ENCODE measurements at places on chromosomes 2 and 18.

- no peak for DNase-seq
These were observed 30.2 kb downstream of the MCFD2 start for GRCh38 chr2:46885376-46885775.

GRCh38 chr2:17181051-17181752 is 337.0 kb downstream of the RAD51AP2 start:
- no peak for DNase-seq

DNA sequence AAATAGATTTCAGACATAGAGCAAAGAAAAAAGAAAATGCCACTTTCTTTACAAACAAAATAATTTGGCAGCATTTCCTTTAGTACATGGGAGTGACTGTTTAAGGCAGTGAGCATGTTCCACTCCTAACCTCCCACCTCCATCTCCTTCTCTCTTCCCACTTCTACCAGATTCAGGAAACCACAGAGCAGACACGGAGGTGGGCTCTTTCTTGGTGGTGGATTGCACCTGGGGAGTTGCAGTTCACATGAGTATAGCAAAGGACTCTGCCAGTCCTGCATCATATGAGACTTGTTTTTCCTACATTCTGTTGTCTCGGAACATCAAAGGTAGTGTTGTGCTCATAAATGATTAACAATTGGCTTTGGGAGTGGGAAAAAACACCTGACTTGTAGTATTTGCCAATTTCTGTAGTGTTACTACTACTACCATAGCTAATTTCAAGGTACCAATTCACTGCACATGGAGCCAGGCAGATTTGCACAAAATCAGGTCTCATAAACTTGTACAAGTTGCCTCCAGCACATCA is 137.2 kb downstream of the SPP2 start:
- no peak for DNase-seq

DNA sequence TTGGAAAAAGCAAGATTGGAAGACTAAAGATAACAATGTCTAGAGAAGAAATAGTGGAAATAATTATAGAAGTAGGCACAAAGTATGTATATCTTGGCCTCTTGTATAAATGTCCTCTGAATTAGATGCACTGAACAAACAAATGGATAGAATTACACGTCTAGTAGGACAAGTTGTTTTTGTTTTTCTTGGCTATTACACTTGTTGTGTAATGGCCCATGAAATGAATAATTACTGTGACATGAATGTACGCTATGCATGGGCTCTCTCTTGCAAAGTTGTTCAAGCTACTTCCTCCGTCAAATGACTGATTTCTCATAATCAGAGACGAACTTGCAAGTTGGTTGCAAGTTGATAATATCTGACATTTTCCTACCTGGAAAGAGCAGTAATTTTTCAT is 126.2 kb downstream of the PDE1A start:
- no peak for DNase-seq

GRCh38 chr2:135728064-135728743 is 13.5 kb upstream of the UBXN4 start:
- no peak for DNase-seq

- DNase-seq, result no peak
These were observed 15.2 kb downstream of the CAPG start for GRCh38 chr2:85394976-85395375.

- no peak for DNase-seq
These were observed 89.4 kb downstream of the CELF4 start for GRCh38 chr18:37476182-37476581.

GRCh38 chr2:235283246-235283645 is 210.6 kb upstream of the AGAP1 start:
- no peak for DNase-seq

- no peak for DNase-seq
These were observed 286.9 kb downstream of the CTNNA2 start for GRCh38 chr2:79799729-79800128.

- DNase-seq, result no peak
These were observed 1029.1 kb upstream of the KLHL29 start for GRCh38 chr2:22355816-22356433.

DNA sequence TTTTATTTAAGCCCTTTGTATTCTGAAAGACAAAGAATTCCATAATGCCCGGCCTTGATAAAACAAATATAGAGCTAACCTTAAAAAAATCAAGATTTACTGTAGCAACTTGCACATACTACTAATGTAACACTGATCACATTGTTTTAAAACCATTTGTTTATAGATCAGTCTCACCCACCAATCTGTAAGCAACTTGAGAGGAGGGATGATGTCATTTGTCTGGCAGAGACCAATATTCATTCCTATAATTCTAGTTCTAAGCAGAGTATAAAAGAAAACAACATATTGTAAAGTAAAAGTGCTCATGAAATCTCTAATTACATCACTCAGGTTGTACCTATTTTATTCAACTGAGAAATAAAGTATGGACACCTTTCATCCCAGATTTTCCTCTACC is 380.6 kb downstream of the TGIF1 start:
- DNase-seq, result no peak

- DNase-seq, result no peak
These were observed 159.5 kb downstream of the ACKR3 start for GRCh38 chr2:236728916-236729670.

DNA sequence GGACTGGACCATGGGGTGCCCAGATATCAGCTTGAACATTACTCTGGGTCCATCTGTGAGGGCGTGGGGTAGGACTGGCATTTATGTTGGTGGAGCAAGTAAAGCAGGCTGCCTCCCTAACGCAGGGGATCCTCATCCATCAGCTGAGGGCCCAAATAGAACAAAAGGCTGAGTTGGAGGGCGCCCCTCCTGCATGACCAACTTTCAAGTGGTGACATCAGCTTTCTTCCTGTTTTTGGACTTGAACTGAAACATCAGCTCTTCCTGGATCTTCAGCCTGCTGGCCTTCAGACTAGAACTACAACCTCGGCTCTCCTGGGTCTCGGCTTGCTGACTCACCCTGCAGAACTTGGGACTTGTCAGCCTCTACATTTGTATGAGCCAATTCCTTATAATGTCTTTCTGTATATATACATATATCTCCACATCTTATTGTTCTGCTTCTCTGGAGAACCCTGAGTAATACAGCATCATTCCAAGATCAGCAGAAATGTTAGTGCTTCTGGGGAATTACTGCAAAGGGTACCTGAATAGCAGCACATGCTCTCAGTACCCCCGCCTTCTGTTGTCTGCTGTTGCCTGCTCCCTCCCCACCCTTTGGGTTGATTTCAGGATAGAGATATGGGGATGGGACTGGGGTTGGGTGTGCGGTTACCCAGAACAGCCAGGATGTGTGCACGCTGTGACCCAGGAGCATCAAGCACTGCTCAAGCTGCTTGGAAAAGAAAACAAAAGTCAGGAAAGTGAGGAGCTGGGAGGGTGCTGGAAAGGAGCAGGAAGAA is 20.0 kb downstream of the TMEM127 start:
- no peak for DNase-seq

GRCh38 chr2:144671695-144672455 is 152.0 kb upstream of the ZEB2 start:
- no peak for DNase-seq

DNA sequence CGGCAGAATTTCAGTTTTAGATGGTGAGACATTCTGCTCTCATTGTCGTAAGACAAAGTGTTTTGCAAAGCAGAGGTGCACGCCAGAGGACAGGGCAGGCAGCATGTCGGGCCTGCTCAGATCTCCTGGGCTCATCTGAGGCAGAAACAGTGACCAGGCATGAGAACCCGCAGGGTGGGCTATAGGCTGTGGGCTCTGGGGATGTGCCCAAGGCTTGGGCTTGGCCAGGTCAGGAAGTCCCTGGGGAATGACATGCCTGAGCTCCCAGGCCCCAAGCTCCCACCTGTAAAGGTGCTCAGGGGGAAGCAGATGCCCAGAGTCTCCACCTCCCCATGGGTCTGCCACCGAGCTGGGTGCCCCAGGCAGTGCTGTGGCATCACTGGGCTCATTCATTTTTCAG is 35.3 kb downstream of the INHBB start:
- DNase-seq, result no peak

DNA sequence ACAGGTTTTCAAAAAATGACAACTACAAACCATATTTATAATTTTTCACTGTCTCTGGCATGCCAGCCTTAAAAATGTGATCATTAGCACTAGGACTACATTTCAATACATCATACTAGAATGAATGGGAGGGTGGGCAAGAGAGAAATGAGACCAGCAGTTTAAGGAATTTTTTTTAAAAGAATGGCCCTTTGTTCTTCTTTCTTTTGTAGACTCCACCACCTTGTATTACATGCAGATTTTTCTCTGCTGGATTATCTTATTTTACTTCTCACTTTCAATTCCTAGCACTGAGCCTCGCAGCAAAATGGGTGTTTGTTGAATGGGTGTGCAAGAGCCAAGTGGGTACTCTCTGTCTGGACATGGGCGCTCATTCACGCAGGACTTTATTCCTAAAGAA is 39.9 kb downstream of the FRZB start:
- DNase-seq, result no peak

GRCh38 chr2:3485166-3485565 is 34.2 kb downstream of the ADI1 start:
- DNase-seq, result no peak

GRCh38 chr18:56019908-56020307 is 431.9 kb upstream of the TCF4 start:
- DNase-seq, result no peak

DNA sequence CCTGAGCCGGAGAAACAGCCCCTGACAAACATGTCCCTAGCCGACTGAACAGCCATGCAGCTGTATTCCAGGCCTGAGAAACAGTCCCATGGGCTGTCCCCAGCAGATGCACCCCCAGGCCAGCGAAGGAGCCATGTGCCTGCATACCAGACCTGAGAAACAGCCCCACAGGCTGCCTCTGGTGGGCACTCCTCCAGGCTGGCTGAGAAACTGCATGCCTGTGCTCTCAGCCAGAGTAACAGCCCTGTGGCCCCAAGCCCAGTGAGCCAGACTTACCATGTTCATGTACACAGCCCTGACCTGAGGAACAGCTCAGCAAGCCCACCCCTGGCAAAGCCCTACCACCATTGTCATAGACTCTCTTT is 24.8 kb downstream of the BOLL start:
- DNase-seq, result no peak

DNA sequence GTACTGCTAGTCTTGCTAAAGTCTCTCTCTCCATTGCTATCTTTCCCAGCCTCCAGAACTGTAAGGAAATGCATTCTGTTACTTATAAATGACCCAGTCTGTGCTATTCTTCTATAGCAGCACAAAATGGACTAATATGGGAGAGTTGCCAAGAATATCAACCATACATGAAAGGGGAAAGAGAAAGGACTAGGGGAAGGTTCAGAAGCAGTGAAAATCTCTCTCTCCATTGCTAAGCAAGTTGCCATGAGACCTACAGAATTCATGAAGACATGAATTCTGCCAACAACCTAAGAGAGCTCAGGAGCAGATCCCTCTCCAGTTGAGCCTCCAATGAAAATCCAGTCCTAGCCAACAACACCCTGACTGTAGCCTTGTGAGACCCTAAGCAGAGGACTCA is 3.6 kb upstream of the TRABD2A start:
- DNase-seq, result no peak

GRCh38 chr2:188976545-188977268 is 2.5 kb downstream of the COL3A1 start:
- DNase-seq, result no peak

DNA sequence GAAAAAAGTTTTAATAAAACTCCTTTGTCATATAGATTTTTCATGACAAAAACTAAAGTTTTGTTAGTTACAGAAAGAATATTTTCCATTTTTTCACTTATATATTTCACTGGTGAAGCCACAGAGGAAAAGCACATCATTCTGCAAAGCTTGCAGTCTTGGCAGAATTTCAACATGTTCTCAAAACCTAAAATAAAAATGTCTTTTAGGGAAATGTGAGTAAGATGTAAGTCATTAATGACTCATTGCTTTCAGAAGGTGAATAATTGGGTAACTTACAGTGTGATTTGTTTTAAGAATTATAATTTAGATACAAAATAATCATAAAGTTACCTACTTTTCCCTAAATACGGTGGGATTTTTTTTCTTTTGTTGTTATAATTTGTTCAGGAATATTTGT is 43.4 kb upstream of the TNFRSF11A start:
- DNase-seq, result peak; percentile 57

DNA sequence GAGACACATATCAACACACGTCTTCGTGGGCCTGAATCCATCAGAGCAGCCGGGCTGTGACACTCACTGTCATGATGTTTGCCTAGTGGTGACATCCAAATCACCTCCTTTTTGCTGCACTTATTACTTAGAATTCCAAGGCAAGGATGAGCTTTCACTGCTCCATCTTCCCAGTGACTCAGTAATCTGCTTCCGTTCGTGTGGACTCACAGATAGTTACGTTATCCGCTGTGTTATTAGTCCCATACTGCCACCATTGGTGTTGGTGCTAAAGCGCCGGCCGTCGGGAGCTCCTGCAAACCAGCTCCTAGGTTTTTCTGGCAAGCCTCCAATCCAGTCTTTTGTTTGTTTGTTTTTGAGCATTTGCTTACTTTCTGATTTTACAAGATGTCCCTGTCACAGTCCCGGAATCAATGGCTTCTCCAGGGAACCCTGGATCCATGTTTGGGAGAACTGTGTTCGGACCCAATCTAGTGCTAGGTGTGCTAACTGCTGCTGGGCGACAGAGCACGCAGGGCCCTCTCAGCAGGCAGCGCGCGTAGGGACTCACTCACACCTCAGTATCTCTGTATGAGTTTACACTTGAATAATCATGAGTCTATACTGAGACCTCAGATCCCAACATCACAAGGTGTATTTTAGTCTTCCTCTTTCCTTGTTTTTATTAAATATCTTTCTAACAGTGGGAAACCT is 42.6 kb downstream of the HDAC4 start:
- no peak for DNase-seq

DNA sequence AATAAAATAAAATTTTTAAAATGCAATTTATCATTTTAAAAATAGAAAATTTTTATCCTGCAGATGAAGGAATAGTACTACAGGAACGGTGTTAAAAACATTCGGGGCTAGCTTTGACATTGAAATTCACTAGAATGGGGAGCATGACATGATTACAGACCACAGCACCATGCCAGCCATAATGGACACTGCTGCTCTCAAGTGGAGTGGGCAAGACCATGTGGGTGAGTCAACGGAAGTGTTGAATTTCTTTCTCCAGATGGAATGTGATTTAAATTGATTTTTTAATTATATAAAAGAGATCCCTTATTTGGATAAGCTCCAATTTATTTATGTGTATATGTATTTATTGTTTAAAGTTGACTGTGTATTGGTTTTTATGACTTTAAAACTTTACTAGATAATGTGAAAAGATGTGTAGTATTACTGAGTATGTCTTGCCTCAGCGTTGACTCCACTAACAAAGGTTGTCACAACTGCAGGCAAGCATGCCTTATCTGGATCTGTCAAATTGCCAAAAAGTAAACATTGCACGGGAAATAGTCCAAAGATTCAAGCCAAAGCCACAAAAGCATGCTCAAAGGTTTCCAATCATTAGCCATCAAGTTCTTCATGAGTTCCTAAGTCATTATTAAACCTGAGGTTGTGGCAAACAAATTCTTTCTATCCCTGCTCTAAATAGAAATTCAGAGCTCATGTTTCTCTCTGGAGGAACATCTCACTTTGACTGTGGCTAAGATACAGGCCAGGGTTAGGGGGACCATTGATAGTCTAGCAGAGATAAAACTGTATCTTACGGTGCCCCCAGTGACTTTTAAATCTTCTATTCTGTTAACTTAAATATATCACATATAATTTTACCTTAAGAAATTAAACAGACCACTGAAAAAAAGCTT is 536.9 kb downstream of the TMX3 start:
- peak; percentile 98 for DNase-seq

GRCh38 chr2:15223887-15224286 is 337.2 kb downstream of the NBAS start:
- DNase-seq, result peak; percentile 45

All from AG04449 (cell line).